NCI-H82 (cell line): ENCODE measurements at places on chromosomes 12 and 14.

- no peak for DNase-seq
Observed at GRCh38 chr12:90399357-90399756, 555.6 kb downstream of the CCER1 start.

DNA sequence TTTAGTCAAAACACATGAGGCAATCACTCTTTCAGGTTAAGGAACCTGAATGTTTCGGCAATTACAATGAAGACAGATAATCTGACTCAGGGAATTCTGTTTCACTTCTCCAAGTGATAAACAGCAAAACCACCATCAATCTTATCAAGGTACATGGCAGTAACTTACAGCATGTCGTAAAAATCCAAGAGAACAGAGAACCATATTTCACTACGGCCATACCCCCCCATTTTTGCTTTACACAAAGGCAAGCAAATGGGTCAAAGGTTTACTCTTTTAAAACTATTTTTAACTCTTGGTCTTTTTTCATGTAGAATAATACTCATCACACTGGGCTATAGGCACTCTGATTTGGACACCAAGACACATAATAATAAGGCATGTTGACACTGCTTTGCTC, 102.4 kb downstream of the PPM1H start:
- no peak for DNase-seq

- no peak for DNase-seq
Observed at GRCh38 chr14:69084023-69084422, 68.9 kb downstream of the DCAF5 start.

DNA sequence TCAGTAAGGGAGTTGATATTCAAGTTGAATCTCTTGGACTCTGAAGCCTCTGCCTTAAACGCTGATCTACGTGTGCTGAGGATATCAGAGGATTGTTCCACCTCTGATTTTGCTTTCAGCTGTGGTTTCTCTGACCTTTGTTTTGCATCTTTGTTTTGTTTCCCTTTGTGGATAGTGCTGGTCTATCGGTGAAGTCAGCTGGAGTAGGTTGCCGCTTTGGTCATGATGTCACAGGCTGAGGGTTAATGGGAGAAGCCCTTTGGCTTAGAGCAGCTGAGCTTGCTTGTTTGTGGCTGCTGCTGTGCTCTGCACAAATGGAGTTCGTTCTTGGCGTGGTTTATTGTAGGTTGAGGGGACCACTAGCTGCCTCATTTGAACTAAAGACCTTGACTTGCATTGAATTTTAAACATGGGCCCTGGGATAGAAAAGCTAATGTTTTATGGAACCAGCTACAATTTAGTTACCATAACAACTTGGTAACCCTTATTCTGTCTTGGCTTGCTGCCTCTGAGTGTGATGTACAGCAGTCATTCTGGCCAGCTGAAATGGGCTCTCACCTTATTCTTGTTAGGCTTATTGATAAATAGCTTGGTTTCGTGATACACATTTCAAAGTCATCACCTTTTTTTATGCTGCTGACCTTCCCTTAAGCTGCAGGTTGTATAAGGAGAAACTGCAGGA, 284.5 kb upstream of the E2F7 start:
- no peak for DNase-seq

DNA sequence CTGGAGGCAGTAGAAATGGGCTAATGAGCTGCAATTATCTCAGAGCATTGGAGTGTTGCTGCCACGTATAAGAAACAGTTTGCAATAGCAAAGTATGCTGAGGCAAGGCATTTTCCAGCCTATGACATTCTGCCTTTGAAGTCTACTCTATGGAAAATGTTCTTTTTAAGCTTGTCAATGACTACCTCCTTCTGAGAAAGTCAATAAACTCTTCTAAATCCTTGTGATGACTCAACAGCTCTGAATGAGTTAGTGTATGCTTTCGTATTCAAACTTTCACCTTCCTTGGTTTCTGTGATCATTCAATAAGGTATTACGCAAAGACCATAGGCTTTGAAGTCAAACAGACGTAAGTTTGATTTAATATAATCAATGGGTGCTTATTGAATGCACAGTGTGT, 111.2 kb downstream of the CAPZA3 start:
- no peak for DNase-seq

GRCh38 chr14:36361210-36361853, 40.9 kb upstream of the MBIP start:
- no peak for DNase-seq

DNA sequence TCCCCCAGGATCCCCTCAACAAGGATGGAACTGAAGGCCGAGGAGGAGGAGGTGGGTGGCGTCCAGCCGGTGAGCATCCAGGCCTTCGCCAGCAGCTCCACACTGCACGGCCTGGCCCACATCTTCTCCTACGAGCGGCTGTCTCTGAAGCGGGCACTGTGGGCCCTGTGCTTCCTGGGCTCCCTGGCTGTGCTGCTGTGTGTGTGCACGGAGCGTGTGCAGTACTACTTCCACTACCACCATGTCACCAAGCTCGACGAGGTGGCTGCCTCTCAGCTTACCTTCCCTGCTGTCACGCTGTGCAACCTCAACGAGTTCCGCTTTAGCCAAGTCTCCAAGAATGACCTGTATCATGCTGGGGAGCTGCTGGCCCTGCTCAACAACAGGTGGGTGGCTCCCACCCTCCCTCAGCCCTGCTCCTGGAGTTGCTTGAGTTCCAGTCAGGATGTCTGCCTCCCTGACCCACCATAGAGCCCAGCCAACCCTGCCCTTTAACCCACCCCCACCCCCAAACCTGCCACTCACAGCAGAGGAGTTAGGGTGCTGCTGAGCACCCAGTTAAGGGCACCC, 1.4 kb downstream of the ASIC1 start:
- no peak for DNase-seq

DNA sequence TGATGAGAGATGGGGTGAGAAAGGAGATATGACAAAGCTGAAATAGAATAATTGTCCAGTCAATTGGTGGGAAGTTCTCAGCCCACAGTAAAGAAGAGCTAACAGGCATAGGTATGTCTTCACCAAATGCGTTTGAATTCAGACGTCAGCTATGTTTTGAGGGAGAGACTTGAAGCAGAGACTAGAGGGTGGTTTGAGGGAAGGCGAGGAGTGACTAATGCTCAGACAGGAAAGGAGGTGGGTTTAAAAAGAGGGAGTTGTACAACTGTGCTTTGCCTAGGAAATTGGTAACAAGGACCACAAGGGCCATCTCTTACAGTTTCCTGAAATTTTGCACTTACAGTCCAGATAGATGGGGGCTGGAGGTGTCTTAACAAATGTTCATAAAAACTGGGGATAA, 6.4 kb downstream of the JKAMP start:
- no peak for DNase-seq

DNA sequence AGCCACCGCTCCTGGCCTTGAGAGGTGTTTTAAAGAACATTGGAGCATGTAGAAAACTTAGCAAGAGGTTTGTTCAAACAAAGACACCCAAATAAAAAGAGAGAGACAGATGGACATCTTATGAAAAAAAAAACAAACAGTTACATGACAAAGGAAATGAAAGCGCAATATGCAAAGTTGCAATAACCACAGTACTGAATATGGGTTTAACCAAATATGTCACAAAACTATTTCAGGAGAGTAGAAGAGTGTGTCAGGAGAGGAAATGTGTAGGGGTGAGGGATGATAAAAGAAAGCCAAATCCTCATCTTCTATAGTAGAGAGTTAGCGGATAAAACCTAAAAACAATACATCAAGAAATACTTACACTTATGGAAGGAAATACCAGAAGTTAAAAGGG, 98.4 kb downstream of the GTF2A1 start:
- DNase-seq: no peak

DNA sequence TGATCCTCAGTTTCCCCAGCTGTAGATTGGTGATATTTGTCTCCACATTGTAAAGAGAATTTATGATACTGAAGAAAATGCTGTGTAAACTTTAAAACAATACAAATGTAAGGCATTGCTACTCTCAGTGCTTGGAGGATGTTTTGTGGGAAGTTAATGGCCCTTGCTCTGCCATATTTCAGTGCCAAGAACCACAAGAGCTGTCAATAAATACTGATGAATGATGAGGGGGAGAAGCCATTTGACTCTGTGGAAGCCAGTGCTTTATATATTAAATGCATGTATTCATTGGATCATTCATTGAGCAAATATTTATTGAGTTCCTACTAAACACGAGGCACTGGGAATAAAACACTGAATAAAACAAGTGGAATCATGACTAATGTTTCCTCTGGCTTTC, 30.8 kb downstream of the CACNA1C start:
- no peak for DNase-seq

GRCh38 chr12:94849411-94849976, 154.0 kb downstream of the NDUFA12 start:
- DNase-seq: peak; percentile 9

GRCh38 chr12:108078428-108078827, 50.7 kb upstream of the WSCD2 start:
- DNase-seq: no peak

GRCh38 chr12:74337951-74338350, 199.7 kb upstream of the ATXN7L3B start:
- DNase-seq: no peak

DNA sequence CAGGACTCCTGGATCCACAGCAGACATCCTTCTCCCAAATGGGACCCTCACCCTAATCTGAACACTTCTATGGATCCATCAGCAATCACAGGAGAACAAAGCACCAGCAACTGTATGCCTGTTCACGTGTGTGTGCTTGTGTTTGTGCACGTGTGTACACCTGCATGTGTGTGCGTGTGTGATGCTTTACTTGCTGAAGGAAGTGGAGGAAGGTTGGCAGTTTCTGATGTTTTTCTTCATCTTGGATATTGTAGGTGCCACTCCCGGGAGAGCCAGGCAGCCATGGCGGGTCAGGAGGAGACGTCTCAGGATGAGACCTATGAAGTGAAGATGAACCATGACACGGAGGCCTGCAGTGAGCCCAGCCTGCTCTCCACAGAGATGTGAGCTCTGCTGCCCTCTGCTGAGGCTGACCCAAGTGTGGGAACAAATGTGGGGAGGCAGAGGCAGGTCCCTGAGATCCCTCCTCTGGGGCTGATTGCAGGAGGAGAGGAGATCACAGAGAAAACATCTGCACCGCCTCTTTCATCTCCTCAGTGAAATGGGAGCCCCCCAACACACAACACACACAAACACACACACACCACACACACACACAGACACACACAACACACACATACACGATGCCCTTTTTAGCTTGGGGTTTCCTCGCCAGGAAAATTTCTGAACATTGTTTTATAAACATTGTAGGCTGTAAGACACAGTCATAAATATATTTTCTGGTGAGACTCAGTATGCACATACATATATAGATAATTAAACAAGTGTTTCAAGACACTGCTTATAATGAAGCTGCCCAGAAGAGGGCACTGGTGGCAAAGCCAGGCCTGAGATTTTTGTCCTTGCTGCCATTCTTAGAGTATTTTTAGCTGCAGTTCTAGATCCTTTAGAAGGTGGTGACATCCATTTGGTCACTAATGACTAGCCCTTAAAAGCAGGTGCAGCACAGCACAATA, 112.2 kb upstream of the FKBP4 start:
- peak; percentile 69 for DNase-seq

- DNase-seq: no peak
Observed at GRCh38 chr14:75648066-75648838, 12.4 kb downstream of the ERG28 start.

- DNase-seq: no peak
Observed at GRCh38 chr12:94126067-94126466, 22.3 kb upstream of the PLXNC1 start.

GRCh38 chr12:58104351-58104755, 163.0 kb downstream of the ATP23 start:
- DNase-seq: no peak

DNA sequence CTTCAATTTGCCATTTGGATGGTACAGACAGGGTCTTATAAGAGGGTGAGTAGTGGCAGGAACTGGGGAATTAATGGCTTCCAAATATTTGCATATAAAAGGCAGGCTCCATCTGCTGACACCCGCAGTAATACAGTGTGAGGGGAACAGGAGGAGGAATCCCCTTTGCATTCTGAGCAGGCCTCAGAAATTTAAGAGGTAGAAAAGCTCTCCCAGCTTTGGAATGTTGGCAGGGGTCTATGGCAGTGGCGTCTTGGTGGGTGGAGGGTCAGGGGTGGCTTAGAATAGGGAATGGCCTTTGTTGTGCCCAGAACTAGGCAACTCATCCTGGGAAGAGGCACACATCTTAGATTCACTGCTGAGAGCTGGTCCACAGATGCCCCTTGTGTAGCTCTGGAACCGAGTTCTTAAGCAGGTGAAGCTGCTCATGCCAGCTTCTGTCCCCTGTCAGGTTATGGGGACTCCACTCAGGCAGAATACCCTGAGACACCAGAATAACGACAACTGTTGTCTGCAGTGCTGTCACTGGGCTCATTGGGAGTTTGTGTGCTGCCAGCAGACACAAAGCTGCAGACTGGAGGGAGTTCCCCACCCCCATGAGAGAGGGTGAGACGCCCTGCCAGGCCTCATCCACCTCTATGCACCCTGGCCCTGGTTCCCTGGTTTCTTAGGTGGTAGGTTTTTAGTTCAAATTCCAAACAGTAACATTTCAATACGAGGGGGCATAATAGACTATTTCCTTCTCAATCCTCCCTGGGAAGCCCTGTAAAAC, 190.2 kb downstream of the MON2 start:
- DNase-seq: peak; percentile 8

GRCh38 chr14:80705241-80705980, 236.1 kb downstream of the CEP128 start:
- no peak for DNase-seq

DNA sequence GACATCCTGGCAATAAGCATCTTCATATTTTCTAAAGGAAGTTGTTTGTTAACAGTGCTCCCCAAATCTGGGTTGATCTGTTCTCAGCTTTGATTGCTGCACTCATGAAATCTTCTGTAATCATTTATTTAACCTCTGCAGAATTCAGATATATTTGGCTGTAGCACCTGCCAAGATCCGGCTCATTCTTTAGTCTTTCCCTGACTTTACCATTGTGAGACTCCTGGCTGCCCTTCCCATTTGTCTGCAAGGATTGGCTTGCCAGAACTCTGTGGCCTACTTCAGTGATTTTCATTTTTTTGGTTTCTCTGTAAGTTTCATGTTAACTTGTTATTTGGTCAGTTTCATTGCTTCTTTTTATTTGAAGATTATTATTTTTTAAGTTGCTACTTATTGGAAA, 191.2 kb upstream of the PLXNC1 start:
- no peak for DNase-seq

DNA sequence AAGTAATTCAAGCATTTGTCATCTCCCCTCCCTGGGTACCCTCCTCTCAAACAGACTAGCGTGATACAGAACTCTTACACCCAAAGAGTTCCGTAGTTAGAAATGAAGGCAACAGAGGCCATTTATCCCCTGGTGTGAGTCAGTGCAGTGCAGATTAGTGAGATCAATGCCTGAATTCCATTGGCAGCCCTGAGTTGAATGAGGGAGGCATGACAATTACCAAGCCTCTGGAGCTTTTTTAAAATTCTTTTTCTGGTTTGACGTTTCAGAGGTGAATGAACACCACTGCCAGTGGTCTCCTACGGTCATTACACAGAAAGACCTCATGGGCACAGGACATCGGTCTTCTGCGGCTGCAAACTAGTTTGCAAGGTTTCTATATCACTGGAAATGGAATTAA, 94.4 kb downstream of the PRIMA1 start:
- DNase-seq: no peak
